ENCODE measurements at places on chromosomes 16 and 17.

- DNase-seq, result no peak
Observed at GRCh38 chr17:1045456-1045855, 48.5 kb downstream of the TIMM22 start.

- no peak for DNase-seq
Observed at GRCh38 chr16:53068423-53068833, 13.6 kb downstream of the CHD9 start.

DNA sequence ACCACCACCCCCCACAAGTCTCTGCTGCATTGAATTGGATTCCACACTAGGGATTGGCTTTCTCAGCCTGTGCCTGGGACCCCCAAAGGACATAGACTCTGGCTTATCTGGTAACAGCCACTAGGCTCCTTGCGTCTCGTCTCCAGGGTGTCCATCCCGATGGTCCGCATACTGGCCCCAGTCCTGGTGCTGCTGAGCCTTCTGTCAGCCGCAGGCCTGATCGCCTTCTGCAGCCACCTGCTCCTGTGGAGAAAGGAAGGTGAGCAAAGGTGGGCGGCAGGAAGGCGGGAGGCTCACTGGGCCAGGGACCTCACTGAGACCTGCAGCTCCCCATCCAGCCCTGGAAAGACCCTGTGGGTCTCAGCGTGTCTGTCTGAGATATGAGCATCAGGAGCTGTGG lies 8.1 kb downstream of the CD300LG start:
- no peak for DNase-seq

DNA sequence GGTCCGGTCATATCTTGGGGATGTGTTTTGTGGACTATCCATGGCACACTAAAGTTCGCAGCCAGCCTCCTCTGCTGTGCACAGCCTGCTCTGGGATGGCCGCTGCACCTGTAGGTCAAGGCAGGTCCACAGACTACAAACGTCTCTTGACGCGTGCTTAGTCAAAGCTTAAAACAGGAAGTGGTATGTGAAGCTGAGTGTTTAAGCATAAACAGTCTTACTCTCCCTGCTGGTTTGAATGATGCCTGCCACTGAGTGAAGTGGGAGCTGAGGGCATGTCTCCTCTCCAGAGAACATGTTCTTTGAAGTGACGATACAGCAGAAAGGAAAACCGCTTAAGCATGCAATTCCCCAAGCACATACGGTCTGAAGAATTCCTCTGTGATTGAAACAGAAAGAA lies 365.6 kb downstream of the SLC39A11 start:
- DNase-seq, result no peak

DNA sequence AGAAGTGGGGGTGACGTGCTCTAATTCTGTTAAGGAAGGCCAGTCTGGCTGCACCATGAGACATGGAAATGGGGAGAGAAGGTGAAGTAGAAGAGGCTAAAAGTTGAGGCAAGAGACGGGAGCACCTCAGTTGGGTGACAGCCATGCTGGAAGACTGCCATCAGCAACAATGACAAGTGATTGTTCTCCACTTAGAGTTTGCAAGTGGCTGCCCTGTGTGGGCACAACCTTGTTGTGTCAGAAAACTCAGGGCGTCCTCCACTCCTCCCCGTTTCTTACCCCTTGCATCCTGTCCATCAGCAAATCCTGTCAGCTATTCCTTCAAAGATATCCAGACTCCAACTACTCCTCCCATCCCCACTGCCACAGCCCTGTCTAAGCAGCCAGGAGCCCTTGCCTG lies 17.6 kb downstream of the CES1 start:
- no peak for DNase-seq

- DNase-seq, result no peak
Observed at GRCh38 chr17:4573115-4573514, 11.2 kb upstream of the SMTNL2 start.

DNA sequence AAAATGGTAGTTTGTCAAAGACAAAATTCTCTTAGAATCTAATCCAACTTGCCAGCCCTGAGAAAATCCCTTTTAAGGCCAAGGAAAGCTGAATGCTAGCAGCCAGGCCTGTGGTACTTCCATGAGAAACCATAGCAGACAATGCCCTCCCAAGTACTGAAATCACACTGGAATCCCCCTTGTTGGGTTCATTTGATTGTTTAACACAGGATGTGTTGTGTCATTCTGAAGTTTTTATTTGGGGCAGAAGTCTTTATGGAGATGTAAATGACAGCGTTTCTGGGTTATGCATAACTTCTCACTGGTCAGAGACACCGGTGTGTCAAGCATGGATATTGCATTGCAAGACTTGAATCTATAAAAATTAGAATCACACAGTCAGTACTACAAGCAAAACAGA lies 6.0 kb upstream of the ARL2BP start:
- DNase-seq, result no peak

DNA sequence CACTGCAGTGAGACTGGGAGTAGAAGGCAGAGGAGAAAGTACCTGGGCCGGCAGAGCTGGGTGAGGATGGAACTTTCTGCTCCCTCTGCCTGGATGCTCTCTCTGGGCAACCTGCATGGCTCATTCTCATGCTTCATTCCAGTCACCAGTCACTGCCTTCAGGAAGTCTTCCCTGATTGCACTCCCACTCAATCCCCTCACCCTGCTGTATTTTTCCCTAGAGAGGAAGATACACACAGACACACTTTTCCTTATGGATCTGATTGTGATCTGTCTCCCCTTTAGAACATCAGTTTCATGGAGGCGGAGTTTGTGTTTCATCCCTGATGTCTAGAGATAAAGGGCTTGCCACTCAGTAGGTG lies 44.9 kb downstream of the MEAK7 start:
- DNase-seq, result no peak

GRCh38 chr16:84552135-84552534 lies 47.7 kb upstream of the MEAK7 start:
- no peak for DNase-seq

GRCh38 chr16:69188236-69188549 lies 1.2 kb downstream of the SNTB2 start:
- DNase-seq, result peak; percentile 81

- DNase-seq, result no peak
Observed at GRCh38 chr16:12802048-12802447, 1.6 kb downstream of the CPPED1 start.

GRCh38 chr17:82121660-82122629 lies 23.9 kb upstream of the FASN start:
- no peak for DNase-seq

- DNase-seq, result no peak
Observed at GRCh38 chr17:29722411-29723198, 99.9 kb upstream of the CORO6 start.

- DNase-seq, result no peak
Observed at GRCh38 chr16:56849690-56850680, 15.0 kb upstream of the SLC12A3 start.

- no peak for DNase-seq
Observed at GRCh38 chr16:21611556-21612384, 12.4 kb downstream of the METTL9 start.

DNA sequence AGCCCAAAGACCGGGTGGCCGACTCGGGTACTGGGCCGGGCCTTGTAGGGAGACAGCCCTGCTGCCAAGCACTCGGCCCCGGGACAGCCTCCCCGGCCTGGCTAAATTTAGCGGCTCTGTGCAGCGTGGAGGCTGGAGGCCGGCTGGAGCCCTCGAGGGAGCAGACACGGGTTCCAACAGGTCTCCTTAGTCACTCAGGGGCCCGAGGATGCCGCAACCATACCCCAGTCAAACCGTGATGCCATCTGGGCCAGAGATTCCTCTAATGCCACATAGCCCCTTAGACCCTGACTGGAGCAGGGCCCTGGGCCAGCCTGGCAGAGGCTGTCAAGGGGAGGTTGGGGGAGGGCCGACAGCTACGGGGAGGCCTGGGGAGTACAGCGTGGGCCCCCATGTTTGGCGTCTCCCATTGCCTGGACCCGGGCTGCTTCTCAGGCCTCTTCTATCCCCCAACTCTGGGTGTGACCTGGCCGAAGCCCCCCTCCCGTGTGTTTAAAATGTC lies 2.9 kb upstream of the P2RX1 start:
- DNase-seq, result no peak

DNA sequence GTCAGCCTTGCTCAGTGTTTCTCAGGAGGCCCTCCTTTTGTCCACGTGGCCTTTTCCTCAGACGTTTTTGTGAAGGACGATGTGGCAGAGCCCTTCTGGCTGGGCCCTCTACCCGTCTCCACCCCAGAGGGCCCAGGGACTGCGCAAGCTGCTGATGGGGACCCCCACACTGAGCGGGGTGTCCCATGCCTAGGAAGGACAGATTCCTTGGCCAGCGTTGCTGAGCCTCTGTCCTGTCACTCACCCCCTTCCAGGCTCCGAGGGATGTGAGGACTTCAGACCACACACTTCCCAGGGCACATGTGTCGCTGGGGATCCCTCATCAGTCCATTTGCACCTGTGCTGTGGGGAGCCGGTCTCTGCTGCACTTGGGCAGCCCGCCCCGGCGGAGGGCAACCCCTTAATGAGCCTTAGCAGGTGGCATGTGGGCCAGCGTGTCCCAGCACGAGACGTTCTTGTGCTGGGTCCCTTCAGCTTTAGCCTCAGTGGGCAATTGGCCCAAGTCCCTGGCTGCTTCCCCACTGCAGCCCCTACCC lies 48.3 kb downstream of the NT5M start:
- no peak for DNase-seq

- no peak for DNase-seq
Observed at GRCh38 chr16:19118938-19119431, 5.2 kb downstream of the ITPRIPL2 start.

DNA sequence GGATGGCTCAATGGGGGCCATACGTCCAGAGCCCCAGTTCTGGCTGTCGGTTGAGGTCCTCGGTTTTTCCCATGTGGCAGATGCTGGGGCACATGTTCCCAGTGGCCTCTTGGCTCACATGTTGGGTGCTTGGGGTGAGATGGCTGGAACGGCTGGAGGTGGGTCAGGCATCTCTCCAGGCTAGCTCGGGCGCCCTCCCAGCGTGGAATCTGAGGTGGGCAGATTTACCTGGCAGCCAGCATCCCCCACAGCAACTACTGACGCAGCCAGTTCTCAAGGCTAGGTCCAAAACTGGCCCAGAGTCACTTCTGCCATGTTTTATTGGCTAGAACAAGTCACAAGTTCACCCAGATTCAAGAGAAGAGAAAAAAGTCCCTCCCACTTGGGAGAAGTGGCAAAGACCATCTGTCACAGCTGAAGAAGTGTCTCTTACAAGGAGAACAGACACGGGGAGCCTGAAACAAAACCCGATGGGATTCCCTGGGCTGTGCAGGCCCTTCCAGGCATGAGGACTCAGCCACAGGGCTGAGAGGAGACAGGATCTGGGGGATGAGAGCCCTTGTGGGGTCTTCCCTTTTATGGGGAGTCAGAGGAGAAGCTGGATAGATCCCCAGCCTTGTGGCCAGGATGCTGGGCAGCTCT lies 15.2 kb downstream of the ACE start:
- peak; percentile 14 for DNase-seq

- DNase-seq, result no peak
Observed at GRCh38 chr17:66399441-66399840, 97.0 kb downstream of the PRKCA start.

DNA sequence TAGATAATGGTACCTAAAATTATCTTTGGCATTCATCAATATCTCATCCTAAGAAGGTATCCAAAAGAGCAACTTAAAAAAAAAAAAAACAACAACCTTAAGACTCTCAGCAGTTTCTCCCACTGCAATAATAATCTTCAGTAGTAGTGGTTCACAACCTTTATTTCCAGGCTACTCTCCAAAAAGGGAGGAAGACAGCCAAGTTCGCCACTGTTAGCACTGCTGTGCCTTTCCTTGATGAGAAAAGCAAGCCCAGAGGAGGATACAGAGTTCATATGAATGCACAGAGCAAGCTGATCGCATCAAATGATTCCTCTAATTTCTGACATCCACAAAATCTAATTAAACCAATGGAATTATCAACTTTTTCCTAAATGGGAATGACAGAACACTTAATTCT lies 199.4 kb downstream of the AATF start:
- no peak for DNase-seq

- DNase-seq, result no peak
Observed at GRCh38 chr16:47612711-47613110, 151.6 kb downstream of the PHKB start.

DNA sequence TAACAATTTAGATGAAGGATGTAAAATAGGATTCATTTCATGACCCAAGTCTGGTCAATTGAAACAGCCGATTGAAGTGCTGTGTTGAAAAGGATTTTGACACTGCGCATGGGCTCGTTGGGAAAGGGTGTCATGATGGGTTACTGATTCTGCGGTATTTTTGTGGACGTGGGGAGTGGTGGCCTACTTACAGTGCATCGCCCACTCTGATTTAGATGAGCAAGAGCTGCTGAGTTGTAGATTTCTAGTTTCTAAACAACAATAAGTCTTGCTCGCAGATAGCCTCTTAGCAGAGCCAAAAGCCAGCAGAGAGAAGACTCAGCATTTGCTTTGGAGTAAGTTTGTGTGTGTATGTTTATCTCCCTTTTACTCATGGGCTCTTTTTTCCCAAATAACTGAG lies 731.0 kb downstream of the MAF start:
- no peak for DNase-seq

GRCh38 chr17:4808378-4808767 lies 1.4 kb downstream of the PLD2 start:
- DNase-seq, result peak; percentile 72

- no peak for DNase-seq
Observed at GRCh38 chr17:40952661-40953060, 14.1 kb downstream of the KRT39 start.

DNA sequence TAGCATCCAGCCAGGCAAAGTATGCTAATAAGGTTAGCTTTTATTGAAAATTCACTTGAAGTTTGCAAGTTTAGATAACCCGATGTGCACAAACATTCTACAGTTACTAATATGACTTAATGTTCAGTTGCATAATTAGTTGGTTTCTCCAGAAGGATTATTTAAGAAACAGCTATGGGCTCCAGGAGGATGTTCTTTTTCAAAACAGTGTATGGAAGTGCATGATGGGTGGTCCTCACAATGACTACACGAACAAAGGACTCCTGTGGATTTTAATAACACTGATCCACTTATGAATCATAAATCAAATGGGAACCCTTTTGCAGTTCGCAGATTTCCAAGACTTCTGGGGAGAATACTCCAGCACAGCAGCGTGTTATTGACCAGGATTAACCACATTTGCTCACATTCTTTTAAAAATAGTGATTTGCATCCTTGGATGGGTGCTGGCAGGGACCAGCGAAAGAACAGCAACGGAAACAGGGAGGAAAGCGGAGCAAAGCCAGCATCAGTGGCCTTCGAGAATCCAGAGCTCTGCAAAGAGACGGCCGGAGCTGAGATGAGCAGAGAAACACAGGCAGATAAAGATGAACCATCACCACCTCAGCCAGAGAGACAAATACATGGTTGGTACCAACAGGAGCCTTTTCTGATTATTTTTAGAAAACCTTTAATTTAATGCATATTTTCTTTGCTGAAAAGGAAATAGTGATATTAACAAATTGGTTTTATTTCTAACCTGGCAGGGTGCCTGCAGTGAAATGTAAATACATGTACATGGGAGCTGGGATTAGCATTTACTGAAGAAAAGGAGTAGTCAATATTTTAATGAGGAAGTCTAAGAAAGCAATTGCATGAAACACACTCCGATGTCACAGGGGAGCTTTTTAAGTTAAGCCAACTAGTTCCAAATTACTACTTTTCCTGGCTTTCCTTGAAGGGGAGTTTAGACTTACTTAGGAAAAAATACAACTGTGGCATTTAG lies 623.2 kb upstream of the ZFHX3 start:
- DNase-seq, result no peak

Measured in NCI-H446 treated with DMSO at 0.1 percent for 48 hours (cell line).